ENCODE measurements at places on chromosomes 7 and 10.
A peak's percentile ranks its signal among the peaks of the same experiment; 100 is the strongest.

GRCh38 chr10:104334965-104335650 lies 3.2 kb downstream of the ITPRIP start:
- peak; percentile 84 for DNase-seq

GRCh38 chr7:25353196-25353595 lies 124.9 kb upstream of the NPVF start:
- no peak for DNase-seq

DNA sequence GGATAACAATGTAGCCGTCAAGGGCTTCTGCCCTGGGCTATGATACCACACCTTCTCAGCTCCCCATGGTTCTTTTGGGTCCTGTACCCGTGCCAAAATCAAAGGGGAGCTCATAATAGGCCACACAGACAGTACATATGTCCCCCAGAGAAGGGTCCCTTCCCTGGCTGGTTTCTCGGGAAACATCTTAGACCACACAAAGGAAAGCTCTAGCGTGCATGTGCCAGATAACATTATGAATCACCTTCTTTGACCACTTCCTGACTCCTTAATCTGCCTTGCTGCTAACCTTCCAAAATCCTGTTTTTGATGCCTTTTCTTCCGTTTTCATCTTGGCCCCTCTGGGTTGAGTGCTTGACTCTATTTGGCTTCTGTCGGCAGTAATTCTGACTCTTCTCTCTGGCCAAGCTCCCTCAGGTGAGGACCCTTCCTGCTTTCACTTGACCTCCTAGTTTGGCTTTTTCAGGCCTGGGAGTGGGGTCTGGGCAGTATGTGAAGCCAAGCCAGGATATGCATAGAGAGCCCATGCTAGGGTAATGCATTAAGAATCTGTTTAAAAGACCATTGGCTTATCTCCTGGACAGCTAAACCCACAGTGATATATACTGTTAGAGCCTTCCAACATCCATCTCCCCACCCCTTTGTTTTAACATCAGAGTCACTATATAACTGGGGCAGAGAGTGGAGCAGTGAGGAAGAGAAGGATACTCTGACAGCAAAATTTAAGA lies 84.8 kb downstream of the ANLN start:
- DNase-seq: no peak

- no peak for DNase-seq
Measured at GRCh38 chr10:104415526-104416165, 62.0 kb downstream of the CFAP58 start.

DNA sequence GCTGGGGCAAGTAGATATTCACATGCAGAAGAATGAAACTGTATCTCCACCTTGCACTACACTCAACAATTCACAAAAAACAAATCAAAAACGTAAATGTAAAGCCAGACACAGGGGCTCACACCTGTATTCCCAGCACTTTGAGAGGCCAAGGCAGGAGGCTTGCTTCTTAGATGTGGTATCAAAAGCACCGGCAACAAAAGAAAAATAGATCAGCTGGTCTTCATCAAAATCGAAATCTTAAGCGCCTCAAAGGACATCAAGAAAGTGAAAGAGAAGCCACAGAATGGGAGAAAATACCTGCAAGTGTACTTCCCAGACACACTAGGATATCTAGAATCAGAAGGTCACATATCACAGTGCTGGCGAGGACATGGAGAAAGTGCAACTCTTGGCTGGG lies 31.3 kb downstream of the GPER1 start:
- DNase-seq: no peak

GRCh38 chr7:4835398-4836205 lies 26.2 kb downstream of the PAPOLB start:
- no peak for DNase-seq

GRCh38 chr10:90911133-90912051 lies 9.5 kb downstream of the ANKRD1 start:
- DNase-seq: no peak

DNA sequence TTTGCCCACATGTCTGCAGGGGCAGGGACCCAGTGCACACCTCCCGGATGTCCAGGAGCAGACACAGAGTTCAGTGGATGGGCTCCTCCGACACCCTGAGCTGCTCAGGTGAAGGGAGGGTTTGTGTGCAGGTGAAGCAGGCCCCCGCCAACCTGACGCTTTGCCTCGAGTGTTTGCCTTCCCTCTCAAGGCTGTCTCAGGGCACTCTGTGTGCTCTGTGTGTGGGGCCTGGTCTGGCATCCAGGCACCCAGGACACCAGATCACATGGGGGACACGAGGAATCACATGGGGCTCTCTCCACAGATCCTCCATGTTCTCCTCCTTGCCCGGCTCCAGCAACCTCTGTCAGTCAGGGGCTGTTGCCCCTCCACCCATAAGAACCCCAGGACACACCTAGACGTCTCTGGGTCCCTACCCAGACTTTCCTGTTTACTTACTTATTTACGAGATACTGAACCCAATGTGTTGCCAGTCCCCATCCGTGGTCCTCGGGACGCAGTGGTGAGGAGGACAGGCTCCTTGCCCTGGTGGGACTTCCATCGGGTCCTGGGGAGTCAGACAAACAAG lies 99.5 kb downstream of the HTR5A start:
- no peak for DNase-seq
